ENCODE measurements at places on chromosomes 4 and X. TPM values are rescaled to one million over a fixed set of nuclear protein-coding genes. Genes with fewer than 3 reads are reported as not detected.

CLIC2 gene
- 0.28 TPM for total RNA-seq

CD99L2 gene
- total RNA-seq, result 2.8 TPM

TRO gene
- 7.5 TPM for total RNA-seq

FRMPD4 gene
- total RNA-seq, result not detected

DNA sequence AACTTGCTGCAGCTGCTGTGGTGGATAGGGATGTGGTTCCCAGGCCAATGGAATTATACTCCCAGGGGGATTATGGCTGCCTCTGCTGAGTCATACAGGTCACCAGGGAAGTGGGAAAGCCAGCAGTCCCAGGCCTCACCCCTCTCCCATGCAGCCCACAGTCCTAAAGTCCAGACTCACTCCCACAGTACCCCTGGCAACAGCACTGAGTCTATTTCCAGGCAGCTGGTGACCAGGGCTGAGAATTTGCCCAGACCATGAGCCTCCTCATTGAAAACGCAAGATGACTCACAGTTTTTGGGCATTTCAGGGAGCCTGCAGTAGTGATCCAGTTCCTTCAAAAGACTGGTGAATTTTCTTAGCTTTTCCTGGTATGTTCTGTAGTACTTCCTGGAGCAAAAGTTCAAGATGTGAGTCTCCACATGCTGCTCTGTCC, 137.6 kb downstream of the NPNT start:
- no peaks in the 10 kb centered on the region for H3K27me3 ChIP-seq
- no peak overlapping the region for H3K4me3 ChIP-seq
- no peaks in the 10 kb centered on the region for H3K36me3 ChIP-seq

MAGEC3 gene
- not detected for total RNA-seq

RTL3 gene
- total RNA-seq, result not detected

RASSF6 gene
- total RNA-seq, result 0.11 TPM

NSG1 gene
- not detected for total RNA-seq

GRCh38 chr4:15694431-15694830, 8.4 kb upstream of the BST1 start:
- DNase-seq, result no peak
- no peak overlapping the region for H3K27ac ChIP-seq
- H3K4me1 ChIP-seq, result peaks cover 7% of the 10 kb centered on the region
- H3K4me3 ChIP-seq, result no peak overlapping the region

Measured in HepG2 (cell line).